ENCODE measurements at places on chromosomes 6 and 20.

- DNase-seq: no peak
These were observed 78.2 kb downstream of the PSMG4 start for GRCh38 chr6:3336859-3337515.

DNA sequence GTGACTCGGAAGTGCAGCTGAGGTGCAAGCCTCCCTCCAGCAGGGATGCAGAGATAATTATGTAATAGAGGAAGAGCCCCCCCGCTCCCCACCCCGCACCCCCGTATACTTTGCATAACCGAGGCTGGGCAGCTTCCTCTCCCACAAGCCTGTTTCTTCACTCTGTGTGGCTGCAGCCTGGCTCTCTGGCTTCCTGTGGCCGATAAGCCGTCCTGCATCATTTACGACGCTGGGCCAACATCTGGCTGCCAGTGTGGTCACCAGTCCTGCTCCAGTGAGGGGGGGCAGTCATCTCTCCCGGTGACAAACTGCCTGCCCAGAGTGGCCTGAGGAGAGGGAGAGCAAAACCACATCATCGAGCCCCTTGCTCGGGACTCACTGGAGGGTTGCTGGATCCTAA is 59.2 kb downstream of the RBM38 start:
- DNase-seq: no peak

DNA sequence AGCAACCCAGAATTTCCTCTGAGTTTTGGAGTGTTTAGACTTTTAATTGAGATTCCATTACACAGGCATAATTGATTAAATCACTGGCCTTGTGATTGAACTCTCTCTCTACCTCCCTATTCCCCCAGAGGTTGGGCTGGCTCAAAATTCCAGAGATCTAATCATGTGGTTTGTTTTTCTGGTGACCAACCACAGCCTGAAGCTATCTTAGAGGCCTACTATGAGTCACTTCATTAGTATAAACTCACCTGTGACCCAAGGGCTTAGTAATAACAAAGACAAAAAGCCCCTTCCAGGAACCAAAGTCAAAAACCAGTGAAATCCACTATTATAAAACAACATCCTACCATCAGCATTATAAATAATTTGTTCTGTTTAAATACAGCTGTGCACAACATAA is 992.5 kb upstream of the CITED2 start:
- DNase-seq: no peak

- no peak for DNase-seq
These were observed 96.3 kb downstream of the RFPL4B start for GRCh38 chr6:112443179-112444065.

DNA sequence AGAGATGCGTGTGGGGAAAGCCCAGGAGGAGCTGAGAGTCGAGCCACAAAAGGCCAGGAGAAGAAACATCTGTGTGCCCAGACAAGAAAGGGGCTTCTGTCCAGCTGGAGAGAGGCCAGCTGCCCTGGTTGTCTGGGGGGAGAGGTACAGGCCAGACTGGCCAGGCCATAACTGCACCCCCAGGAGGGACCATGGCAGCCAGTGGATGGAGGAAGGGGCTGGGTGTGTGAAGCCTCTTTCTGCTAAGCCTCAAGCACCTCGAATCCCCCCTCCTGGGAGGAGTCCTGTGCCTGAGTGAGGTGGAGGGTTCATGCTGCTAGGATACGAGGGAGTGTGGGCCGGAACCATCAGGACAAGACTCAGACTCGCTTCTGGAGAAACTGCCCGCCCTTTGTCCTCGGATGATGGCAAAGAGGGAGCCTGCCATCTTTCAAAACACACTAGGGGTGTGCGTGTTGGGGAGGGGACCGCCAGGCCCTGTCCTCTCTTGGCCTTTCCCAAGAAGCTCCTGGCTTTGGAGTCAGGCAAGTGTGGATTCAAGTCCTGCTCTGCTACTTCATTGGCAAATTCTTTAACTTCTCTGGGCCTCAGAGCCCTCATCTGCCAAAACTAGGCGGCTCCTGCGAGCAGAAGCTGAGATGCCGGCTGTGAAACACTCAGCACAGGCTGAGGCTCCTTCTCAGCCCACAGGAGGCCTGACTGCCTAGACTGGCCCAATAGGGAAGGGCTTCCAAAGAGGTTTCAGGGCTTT is 90.3 kb downstream of the ASXL1 start:
- peak; percentile 40 for DNase-seq

DNA sequence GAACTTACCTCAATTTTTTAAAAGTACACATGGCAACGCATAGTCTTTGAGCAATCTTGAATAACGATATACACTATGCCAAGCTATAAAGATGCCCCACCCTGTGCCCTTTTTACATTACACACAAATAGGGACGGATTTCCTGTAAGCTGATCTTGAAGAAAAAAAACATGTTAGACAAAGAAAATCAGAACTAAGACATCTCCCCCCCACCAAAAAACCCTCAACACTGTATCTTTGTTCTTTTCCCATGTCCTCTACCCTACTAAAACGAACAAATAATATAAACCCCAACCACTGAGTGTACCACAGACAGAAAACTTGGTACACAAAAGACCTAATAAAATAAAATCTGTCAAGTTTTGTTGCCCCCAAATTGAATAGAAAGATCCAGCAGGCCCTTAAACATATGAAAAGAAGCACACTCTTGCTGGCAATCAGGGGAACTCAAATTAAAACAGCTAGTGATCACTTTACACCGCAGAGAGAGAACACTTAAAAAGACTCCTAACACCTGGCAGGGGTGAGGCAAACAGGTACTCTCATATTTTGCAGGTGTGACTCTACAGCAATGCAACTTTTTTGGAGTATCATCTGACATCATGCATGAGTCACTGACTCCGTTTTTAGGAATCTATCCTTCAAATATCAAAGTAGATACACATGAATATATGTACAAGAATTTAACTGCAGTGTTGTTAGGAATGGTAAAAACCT is 29.6 kb downstream of the BACH2 start:
- no peak for DNase-seq

DNA sequence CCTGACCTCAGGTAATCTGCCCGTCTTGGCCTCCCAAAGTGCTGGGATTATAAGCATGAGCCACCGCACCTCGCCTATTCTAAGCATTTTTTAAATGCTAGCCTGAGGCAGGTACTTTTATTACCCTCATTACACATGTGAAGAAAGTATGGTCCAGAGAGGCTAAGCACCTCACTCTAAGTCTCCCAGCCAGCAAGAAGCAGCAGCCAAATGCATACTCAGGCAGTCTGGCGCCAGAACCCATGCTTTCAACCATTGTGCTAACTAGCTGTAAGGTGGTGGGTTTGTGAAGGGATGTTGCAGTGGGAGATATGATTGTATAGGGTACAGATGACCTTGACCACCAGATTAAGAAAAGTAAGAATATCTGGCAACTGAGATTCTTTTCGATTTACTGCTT is 26.1 kb upstream of the RIPOR2 start:
- no peak for DNase-seq

GRCh38 chr6:656460-657252 is at the start of gene HUS1B:
TSS of gene HUS1B (minus strand) at chr6:657100. CDS start at chr6:656944, 156 bp downstream.
- no peak for DNase-seq

- no peak for DNase-seq
These were observed 39.9 kb upstream of the IYD start for GRCh38 chr6:150328744-150329405.

- no peak for DNase-seq
These were observed 40.1 kb downstream of the VTA1 start for GRCh38 chr6:142187209-142187608.

DNA sequence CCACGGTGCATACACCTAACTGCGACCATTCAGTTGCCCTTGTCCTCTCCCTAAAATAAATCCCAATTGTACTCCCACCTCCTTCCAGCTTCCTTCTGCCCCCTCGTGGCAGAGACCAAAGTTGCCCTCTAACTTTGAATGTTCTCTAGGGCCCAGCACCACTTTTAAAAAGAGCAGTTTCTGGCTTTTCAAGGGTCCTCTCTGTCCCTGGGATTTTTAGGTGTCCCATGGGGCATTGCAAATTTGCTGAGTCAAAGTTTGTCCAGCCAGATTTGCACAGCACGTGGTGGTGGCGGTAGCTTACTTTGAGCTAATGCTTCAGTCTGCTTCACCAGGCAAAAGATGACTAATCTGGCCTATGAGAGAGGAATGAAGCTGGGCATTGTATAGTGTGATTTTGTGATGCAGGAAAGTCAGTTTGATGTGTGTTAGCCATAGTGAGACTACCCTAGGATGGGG is 100.2 kb downstream of the PERP start:
- no peak for DNase-seq

DNA sequence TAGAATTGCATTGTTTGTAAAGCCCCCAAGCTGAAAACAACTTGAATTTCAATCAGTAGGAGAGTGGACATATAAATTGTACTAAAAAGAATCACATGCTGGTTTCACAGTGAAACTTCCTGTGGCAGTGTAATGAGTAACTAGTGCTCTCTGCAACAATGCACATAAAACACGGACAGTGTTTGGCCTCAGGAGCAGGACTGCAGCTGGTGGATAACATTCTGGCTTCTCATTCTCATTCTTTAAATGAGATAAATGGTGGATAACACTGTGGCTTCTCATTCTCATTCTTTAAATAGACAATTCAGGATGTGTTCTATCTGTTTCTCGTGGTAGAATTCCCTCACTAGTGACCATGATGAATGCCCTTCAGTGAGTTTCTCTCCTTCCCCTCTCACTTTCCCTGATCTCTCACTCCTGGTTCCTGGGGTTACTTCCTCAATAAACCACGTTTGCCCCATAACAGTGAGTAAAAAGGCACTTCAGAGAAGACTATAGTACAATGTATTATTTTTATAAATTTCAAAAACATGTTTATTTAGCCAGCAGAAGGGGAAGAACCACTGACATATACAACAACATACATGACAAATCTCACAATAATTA is 59.9 kb downstream of the SLC22A2 start:
- DNase-seq: no peak

GRCh38 chr6:39144481-39145173 is 29.6 kb upstream of the SAYSD1 start:
- no peak for DNase-seq

GRCh38 chr6:157037165-157037564 is 260.0 kb downstream of the ARID1B start:
- no peak for DNase-seq

DNA sequence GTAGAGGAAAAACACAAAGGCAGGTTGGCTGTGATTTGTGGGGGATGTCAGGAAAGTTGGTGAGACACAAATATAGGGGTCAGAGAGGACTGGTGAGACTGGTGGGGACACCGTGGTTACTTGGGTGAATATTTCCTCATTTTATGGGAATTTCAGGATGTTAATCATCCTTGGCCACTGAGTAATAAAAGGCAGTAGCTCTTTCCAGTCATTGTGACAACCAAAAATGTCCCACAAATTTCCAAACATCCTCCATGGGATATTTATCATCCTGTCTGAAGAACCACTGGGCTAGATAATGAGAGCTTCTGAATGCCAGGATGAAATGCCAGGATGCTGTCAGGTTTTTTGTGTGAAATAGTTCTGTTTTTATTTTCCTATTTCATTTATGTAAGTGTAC is 374.1 kb downstream of the CD109 start:
- no peak for DNase-seq

GRCh38 chr6:33861722-33862121 is 57.9 kb upstream of the MLN start:
- DNase-seq: no peak

DNA sequence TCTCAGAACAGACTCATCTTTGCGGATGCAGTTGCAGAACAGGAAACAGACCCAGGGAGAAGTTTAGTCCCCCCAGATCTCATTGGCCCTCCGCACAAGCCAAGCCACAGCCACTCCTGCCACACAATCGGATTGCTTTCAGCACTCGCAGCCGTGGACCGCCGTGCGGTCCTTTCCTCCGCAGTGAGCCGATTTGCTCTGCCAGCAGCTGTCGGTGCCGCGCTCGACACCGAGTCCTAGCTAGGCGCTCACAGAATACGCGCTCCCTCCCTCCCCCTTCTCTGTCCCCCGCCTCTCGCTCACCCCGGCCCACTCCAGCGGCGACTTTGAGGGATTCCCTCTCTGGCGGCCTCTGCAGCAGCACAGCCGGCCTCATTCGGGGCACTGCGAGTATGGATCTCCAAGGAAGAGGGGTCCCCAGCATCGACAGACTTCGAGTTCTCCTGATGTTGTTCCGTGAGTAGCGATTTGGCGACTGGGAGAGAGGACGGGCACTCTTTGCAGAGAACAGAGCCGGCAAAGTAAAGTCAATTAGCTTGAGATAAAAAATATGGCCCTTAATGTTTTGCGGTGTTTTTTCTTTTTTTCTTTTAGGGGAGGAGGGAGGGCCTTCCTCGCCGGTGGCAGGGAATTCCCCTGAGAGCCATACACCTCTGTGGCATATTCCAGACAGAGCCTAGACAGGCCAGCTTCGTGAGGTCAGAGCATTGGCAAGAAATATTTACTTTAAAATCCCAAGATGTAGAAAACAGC is at the start of gene LAMP5:
Gene LAMP5, plus strand, starts transcription at position 130 of the 753 bp plus-strand sequence. Its CDS starts 263 bp downstream, at position 393.
- DNase-seq: peak; percentile 63

DNA sequence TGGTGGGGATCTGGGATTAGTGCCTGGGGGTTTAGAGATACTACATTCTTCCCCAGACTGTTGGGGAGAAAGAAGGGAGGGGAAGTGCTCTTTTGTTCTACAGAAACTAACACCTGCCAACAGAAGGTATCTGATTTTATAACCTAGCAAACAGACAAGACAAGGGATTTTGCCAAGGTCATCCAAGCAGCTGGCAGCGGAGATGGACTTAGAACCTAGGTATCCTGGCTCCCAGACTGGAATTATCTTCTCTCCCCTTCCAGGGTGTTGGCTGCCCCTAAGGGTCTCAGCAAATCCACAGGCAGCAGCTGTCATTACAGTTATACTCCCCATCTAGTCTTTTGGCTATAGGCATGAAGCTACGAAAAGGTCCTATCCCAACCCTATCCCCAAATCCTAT is 8.4 kb downstream of the SDC4 start:
- no peak for DNase-seq

GRCh38 chr6:107231243-107231642 is 115.9 kb upstream of the BEND3 start:
- no peak for DNase-seq

DNA sequence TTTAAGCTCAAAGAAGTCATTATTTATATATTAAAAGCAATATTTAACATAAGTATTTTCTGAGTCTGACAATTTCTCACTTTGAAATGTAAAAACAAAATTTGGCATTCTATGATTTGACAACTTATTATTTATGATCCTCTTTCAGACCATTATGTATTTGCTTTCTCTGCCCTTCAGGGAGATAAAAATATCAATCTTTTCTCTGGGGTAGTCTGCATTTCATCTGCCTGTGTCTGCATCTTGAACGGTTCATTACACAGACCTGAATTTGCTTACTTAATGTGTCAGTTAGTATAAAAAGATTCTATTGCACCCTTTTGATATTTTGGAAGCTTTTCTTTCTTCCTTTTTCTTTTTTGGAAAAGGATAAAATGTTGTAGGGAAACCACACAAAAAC is 354.0 kb upstream of the RGS17 start:
- no peak for DNase-seq

DNA sequence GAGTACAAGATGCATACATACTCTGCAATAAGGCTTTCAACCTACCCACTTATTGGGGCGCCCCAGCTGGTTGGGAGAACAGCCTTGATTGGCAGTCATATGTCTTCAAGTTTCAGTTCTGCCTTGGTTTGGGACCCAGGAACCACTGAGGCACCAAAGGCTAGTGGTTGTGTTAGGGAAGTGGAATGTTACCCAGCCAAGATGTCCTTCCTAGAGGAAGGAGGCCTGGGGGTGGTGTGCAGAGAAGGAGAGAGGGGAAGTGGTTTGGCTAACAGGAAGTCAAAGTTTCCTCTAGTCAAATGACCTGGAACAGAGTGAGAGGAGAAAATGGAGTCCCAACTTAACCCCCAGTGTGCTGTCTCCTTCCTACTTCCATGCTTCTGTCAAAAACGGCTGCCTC is 59.4 kb downstream of the CD164 start:
- DNase-seq: no peak

- no peak for DNase-seq
These were observed 1.3 kb downstream of the RRAGD start for GRCh38 chr6:89410788-89411144.

GRCh38 chr6:128713461-128713860 is 169.5 kb upstream of the LAMA2 start:
- no peak for DNase-seq
